ENCODE measurements at places on chromosomes 5 and 9.

DNA sequence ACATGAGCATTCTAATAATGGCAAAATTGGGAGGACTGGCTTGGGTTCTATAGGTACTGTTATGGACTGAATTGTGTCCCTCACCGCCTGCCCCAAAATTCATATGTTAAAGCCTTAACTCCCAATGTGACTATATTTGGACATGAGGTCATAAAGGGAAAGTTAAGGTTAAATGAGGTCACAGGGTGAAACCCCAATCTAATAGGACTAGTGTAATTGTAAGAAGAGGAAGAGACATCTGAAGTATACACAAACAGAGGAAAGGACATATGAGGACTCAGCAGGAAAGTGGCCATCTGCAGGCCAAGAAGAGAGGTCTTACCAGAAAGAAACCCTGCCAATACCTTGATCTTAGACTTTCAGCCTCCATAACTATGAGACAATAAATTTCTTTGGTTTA is 23.1 kb downstream of the RNF180 start:
- H3K27me3 ChIP-seq = no peaks in the 10 kb centered on the region
- H3K36me3 ChIP-seq = no peaks in the 10 kb centered on the region
- no peak overlapping the region for H3K27ac ChIP-seq
- H3K4me3 ChIP-seq = no peak overlapping the region
- DNase-seq = no peak

DNA sequence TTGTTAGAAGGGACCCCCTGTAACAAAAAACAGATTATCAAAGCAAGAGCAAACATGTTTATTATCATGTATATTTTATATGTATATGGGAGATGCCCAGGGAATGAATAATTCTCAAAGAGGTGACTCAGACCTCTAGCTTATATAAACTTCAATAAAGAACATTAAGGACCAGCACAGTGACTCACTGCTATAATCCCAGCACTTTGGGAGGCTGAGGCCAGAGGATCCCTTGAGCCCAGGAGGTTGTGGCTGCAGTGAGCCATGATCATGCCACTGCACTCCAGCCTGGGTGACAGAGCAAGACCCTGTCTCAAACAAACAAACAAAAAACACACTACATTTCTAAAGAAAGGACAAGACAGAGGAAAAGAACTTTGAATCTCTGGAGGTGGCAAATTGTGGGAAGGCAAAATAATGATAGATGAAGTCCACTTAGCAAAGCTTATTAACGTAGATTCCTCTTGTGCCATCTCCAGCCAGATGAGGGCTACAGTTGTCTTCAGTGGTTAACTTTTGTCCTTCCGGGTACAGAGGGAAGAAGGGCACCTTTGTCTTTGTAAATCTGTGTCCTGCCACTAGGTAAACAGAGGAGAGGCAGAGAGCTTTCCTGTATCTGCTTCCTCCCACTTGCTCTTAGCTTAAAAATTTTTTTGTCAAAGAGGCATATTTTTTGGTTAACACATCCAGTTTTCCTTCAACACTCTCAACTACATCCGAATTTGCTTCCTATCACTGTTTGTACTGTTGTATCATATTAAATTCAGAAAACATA is 7.5 kb upstream of the RFK start:
- no peaks in the 10 kb centered on the region for H3K36me3 ChIP-seq
- H3K27ac ChIP-seq = no peak overlapping the region
- no peak overlapping the region for H3K4me3 ChIP-seq
- H3K4me1 ChIP-seq = peaks cover 3% of the 10 kb centered on the region
- H3K27me3 ChIP-seq = no peaks in the 10 kb centered on the region

- no peak overlapping the region for H3K27ac ChIP-seq
- H3K27me3 ChIP-seq = no peaks in the 10 kb centered on the region
- H3K4me1 ChIP-seq = no peaks in the 10 kb centered on the region
- no peak for DNase-seq
These were observed 451.3 kb upstream of the KLF4 start for GRCh38 chr9:107940616-107941595.

GRCh38 chr9:38186404-38187115 is 117.5 kb upstream of the SHB start:
- no peak overlapping the region for H3K4me3 ChIP-seq
- no peak for DNase-seq
- H3K27ac ChIP-seq = no peak overlapping the region
- H3K27me3 ChIP-seq = no peaks in the 10 kb centered on the region
- no peaks in the 10 kb centered on the region for H3K4me1 ChIP-seq

GRCh38 chr5:132099076-132099748 is 25.6 kb downstream of the CSF2 start:
- no peaks in the 10 kb centered on the region for H3K36me3 ChIP-seq
- no peak for DNase-seq
- H3K27ac ChIP-seq = no peak overlapping the region
- no peaks in the 10 kb centered on the region for H3K27me3 ChIP-seq
- no peak overlapping the region for H3K4me3 ChIP-seq
- no peaks in the 10 kb centered on the region for H3K4me1 ChIP-seq

GRCh38 chr5:68435611-68436010 is 220.1 kb downstream of the PIK3R1 start:
- no peaks in the 10 kb centered on the region for H3K36me3 ChIP-seq
- H3K27me3 ChIP-seq = no peaks in the 10 kb centered on the region
- peaks cover 10% of the 10 kb centered on the region for H3K4me1 ChIP-seq
- H3K4me3 ChIP-seq = no peak overlapping the region
- no peak overlapping the region for H3K27ac ChIP-seq

- H3K4me3 ChIP-seq = no peak overlapping the region
- no peaks in the 10 kb centered on the region for H3K4me1 ChIP-seq
- peak; percentile 27 for DNase-seq
- no peaks in the 10 kb centered on the region for H3K27me3 ChIP-seq
- no peaks in the 10 kb centered on the region for H3K36me3 ChIP-seq
These were observed 182.5 kb downstream of the FRMD3 start for GRCh38 chr9:83355729-83356151.

GRCh38 chr9:34520505-34521385 is 2.0 kb downstream of the ENHO start:
- H3K4me1 ChIP-seq = peaks cover 9% of the 10 kb centered on the region
- H3K36me3 ChIP-seq = no peaks in the 10 kb centered on the region
- no peak overlapping the region for H3K27ac ChIP-seq
- no peak overlapping the region for H3K4me3 ChIP-seq
- no peak for DNase-seq

- no peaks in the 10 kb centered on the region for H3K27me3 ChIP-seq
- H3K27ac ChIP-seq = no peak overlapping the region
- no peak overlapping the region for H3K4me3 ChIP-seq
- no peak for DNase-seq
- H3K4me1 ChIP-seq = no peaks in the 10 kb centered on the region
These were observed 18.4 kb downstream of the LSM11 start for GRCh38 chr5:157761690-157762621.

DNA sequence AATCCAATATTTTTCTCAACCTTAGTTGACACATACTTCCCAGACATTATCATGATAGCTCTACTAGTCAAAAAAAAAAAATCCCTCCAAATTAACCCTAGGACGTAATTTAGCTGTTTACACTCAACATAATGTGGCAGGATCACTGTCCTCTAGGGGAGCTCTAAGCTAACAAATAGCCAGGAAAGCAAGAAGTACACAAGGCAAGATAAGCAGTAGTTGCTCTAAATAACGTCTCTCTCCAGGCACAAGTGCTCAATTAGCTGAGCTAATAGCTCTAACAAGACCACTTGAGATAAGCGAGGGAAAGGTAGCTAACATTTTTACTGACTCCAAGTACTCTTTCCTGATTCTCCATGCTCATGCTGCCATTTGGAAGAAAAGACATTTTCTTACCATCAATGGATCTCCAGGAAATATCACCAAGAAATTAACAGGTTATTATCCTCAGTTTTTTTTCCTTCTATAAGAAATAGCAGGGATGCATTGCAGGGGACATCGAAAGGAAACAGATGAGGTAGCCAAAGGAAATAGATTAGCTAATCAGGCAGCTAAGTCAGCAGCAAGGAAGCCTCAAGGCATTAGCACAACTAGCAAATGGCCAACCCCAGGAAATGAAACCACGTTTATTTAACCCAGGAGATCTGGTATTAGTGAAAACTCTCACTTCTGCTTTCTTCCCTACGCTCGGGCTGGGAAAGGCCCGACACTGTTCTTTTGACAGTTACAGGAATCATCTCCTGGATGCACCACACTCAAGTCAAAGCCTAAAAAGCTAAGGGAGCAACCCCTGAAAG is 614.1 kb downstream of the PTPRD start:
- no peaks in the 10 kb centered on the region for H3K4me1 ChIP-seq
- no peaks in the 10 kb centered on the region for H3K27me3 ChIP-seq
- H3K4me3 ChIP-seq = no peak overlapping the region
- no peaks in the 10 kb centered on the region for H3K36me3 ChIP-seq
- no peak for DNase-seq

- no peak for DNase-seq
- H3K4me1 ChIP-seq = no peaks in the 10 kb centered on the region
- no peak overlapping the region for H3K4me3 ChIP-seq
These were observed 44.6 kb downstream of the TIMD4 start for GRCh38 chr5:156918311-156918845.

DNA sequence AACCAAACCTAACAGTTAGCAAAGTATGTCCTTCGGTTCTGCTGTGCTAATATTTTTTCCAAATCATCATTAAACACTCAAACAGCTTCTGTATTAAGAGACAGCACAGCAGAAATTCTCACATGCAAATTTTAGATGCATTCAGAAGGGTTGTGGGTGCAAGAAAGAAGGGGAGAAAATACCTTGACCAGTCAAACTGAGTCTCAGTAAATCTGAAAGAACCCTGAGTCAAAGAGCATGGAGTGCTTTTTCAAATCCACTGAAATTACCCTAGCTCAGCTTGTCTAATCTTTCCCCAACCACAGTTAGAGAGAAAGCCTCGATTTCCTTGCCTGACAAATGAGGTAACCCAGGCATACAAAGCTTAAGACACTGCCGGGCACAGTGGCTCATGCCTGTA is 55.1 kb downstream of the RETREG1 start:
- no peaks in the 10 kb centered on the region for H3K36me3 ChIP-seq
- H3K27me3 ChIP-seq = no peaks in the 10 kb centered on the region
- peaks cover 14% of the 10 kb centered on the region for H3K4me1 ChIP-seq

DNA sequence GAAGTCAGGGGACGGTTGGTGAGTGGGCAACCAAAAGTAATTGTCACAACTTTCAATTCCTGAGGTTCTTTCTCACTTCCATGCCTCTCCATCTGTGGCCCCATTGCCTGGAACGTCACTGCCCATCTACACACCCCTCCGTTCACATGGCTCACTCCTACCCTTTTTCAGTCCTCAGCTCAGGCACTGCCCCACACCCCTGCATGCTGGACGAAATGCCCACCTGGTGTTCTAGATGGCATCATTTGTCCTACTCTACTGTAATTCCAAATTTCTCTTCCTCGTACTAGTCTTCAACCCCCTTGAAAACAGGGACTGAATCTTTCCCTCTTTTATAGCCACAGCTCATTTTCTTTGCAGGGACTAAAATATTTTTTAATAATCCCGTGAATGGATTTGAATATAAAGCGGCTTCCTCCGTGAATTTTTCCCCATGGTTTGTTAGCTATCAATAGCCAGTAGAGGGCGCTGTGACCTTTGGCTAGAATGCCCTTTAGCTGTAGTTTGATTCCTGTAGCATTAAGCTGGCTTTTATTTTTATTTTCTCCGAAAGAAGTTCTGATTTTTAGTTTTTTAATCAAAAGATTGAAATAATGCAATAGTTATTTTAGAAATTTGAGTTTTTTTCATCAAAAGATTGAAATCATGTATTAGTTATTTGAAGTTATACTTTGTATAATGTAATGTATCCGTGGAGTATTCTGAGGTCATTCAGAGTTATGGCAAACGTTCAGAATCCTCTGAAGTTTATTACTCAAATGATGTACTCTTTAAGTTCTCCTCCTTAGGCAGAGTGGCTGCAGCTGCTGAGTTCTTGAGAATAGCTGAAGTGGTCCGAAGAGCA is 232.1 kb downstream of the SH3GL2 start:
- no peaks in the 10 kb centered on the region for H3K27me3 ChIP-seq
- no peak overlapping the region for H3K27ac ChIP-seq
- no peaks in the 10 kb centered on the region for H3K36me3 ChIP-seq
- DNase-seq = peak; percentile 34
- H3K4me1 ChIP-seq = no peaks in the 10 kb centered on the region

DNA sequence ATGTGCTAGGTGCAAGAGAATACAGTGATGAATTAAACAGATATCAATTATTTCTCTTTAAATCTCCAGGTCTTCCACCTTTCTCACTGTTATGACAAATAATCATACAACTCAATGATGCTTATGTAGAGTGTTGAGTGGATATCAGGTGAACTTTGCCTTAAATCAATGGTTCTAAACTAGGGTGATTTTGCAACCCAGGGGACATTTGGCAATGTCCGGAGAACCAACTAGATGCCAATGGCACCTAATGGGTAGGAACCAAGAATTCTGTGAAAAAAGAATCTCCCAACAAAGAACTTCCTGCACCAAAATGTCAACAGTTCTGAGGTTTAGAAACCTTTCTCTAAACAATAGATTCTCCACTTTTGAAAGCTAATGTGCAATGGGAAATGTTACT is 52.0 kb upstream of the GDNF start:
- H3K4me3 ChIP-seq = no peak overlapping the region
- H3K27ac ChIP-seq = no peak overlapping the region
- no peaks in the 10 kb centered on the region for H3K36me3 ChIP-seq
- H3K27me3 ChIP-seq = no peaks in the 10 kb centered on the region

- H3K27ac ChIP-seq = peak within 1 kb of the TSS; percentile 92
- H3K27me3 ChIP-seq = no peaks in the 10 kb centered on the region
- H3K36me3 ChIP-seq = peaks cover 4% of the 10 kb centered on the region
- peak; percentile 94 for DNase-seq
- peak within 1 kb of the TSS; percentile 57 for H3K4me3 ChIP-seq
These were observed at the start of gene RNF14 for GRCh38 chr5:141968914-141969608. TSS of gene RNF14 (plus strand) at chr5:141969105. CDS start at chr5:141973589, 4,484 bp downstream.

DNA sequence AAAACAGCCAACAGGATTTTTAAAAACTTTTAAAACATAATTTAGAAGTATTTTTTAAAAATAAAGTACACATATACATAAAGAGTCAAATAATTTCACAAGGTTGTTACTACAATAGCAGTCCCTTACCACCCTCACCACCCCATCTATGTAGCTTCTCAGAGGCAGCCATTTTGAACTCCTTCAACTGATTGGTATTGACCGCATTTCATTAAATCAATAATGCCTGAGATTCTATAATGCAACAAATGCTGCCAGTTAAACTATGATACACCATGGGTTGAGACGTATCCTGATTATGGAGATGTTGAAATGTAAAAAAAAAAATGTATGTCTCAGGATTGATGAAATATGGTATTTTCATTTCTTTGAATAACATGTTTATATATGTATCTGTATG is 78.8 kb downstream of the PCSK1 start:
- no peaks in the 10 kb centered on the region for H3K36me3 ChIP-seq
- no peaks in the 10 kb centered on the region for H3K27me3 ChIP-seq
- no peak overlapping the region for H3K27ac ChIP-seq

DNA sequence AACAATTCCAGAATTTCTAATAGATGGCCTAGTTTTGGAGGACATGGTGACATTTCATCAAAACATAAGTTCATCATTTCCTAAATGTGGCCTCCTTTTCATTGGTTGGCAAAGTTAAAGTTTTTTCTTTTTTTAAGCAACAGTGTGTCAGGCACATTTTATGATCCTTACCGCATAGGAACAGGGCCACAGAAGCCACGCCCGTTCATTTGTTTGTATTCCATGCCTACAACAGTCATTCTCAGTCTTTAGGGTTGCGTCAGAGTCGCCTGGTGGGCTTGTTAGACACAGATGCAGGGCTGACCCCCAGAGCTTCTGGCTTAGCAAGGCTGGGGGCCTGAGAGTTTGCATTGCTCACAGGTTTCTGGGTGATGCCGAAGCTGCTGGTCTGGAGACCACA is 130.2 kb downstream of the HSD17B3 start:
- no peak overlapping the region for H3K27ac ChIP-seq
- no peak for DNase-seq
- H3K36me3 ChIP-seq = no peaks in the 10 kb centered on the region
- H3K27me3 ChIP-seq = no peaks in the 10 kb centered on the region
- H3K4me3 ChIP-seq = no peak overlapping the region
- H3K4me1 ChIP-seq = no peaks in the 10 kb centered on the region

- no peaks in the 10 kb centered on the region for H3K27me3 ChIP-seq
- no peak overlapping the region for H3K4me3 ChIP-seq
- no peak overlapping the region for H3K27ac ChIP-seq
- H3K4me1 ChIP-seq = no peaks in the 10 kb centered on the region
These were observed 80.8 kb downstream of the SNCAIP start for GRCh38 chr5:122392824-122393223.

Measured in heart left ventricle (tissue), 16 donors.